ENCODE measurements at places on chromosomes 7 and 10. TPM values are rescaled to one million over a fixed set of nuclear protein-coding genes. Genes with fewer than 3 reads are reported as not detected.

The ZNF467 gene
- polyA plus RNA-seq, result 36.3 TPM

DNA sequence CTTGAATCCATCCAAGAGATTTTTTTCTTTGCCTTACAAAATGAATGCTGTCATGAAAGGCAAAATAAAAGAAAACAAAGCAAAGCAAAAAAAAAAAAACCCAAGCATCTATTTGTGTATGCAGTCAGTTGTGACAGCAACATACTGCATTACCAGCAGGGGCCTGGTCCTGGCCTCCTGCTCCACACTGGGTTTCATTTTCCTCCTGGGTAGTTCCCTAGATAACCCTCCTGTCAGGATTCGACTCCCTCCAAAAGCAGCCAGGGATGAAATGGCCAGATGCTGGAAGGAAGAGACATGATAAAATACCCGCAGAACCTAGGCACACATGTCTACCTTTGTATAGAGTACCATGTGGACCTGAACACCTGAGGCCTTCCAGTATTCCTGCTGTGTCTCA, 148.6 kb downstream of the NRCAM start:
- no peak for DNase-seq

The CCL26 gene
- not detected for polyA plus RNA-seq

DNA sequence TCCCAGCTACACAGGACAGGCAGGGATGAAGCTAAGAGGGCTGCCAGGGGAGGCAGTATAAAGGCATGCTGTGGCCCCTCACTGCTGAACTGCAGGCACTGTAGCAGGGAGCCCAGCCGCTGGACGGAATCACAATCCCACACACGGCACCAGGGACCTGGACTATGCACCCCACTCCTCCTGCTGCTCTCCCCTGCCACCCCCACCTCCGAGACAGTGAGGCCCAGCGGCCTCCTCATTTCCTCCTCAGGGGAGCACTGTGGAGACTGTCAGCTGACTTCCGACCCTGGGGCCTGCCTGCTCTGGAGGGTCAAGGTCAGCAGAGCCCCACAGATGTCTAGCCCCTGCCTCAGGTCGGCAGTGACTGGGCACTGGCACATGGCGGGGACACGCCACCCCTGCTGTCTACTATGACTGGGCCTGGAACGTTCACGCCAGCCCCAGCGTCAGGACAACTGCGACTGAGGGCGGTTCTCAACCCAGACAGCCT, 92.7 kb downstream of the FAM53B start:
- no peak for DNase-seq

DNA sequence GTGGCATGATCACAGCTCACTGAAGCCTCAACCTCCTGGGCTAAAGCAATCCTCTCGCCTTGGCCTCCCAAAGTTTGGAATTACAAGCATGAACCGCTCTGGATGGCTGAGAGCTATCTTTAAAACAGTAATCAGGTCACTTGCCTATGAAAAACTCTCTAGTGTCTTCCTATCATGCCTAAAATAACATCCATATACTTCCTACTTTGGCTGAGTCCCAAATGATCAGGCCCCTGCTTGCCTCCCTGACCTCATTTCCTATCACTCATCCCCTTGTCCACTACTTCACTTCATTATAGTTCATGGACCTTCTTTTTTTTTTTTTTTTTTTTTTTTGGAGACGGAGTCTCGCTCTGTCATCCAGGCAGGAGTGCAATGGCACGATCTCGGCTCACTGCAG, 28.0 kb downstream of the SEPTIN7 start:
- DNase-seq, result no peak

All from left renal cortex interstitium (tissue), 4 donors.